ENCODE measurements at places on chromosomes 11 and 22.

DNA sequence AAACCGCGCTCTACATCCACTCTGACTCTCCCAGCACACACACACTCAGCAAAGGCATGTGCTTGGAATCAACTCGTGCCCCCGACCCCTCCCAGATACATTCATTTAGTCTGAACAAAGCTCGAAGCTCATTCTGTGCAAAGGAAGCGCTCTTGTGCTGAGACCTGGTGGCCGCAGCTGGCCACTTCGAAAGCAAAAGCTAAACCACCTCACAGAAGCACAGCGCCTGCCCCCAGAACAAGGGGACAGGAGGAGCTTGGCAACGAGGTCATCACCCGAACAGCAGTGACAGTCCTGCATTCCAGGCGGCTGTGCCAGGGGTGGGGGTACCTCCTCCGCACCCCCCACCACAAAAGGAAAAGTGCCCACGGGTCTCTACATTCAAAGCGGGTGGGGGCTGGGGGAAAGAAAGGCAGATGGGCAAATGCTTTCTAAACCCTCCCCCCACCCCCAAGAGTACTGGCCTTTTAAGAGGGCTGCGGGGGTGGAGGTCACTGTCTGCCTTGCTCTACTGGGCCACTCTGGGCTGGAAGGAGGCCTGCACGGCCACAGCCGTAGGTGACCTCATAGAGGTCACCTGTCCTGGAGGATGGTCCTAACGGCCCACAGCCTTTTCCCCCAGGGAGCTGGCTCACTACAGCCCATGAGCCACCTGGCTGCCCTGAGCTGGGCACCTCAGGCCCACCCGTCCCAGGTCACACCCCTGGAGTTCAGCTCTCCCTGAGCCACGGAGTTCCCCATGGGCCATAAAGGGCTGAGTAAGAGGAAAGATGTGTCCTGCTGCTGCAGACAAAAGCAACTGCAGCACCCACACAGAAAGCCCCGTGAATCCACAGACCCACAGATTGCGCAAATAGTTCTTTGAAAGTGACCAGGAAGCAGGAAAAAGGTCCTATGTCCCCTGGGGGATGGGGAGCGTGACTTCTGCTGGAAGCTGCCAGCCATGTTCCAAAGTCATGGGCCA is 21.3 kb downstream of the CBX7 start:
- no peak for DNase-seq

DNA sequence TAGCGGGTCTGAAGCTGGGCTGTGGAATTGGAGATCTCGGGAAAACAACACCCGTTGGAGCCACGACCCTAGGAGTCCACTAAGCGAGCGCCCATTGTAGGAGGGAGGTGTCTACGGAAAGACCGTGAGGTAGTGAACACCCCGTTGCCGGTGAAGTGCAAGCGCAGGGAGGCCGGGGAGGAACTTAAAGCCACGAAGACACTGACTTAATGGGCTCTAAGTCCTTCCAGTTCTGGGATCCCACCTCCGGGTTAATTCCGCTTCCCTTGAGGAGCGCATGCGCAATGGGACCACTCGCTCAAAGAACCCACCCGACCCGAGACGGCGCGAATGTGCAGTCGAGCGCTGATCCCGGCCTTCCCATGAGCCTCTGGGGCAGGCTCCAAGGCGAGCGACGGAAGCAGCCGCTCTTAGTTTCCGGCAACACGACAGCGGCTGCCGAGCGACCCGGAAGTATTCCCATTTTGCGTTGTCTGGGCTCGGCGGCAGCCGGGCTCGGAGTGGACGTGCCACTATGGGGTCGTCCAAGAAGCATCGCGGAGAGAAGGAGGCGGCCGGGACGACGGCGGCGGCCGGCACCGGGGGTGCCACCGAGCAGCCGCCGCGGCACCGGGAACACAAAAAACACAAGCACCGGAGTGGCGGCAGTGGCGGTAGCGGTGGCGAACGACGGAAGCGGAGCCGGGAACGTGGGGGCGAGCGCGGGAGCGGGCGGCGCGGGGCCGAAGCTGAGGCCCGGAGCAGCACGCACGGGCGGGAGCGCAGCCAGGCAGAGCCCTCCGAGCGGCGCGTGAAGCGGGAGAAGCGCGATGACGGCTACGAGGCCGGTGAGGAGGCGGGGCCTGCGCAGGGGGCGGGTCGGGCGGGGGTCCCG is at the start of gene SART1:
Gene SART1, plus strand, starts transcription at position 468 of the 874 bp plus-strand sequence. Its CDS starts 47 bp downstream, at position 515.
- peak; percentile 100 for DNase-seq

- no peak for DNase-seq
These were observed 1268.9 kb downstream of the BRD1 start for GRCh38 chr22:48558606-48559402.

- DNase-seq = no peak
These were observed 317.8 kb downstream of the MIAT start for GRCh38 chr22:26974914-26975803.

GRCh38 chr11:59112494-59112893 is 5.5 kb downstream of the FAM111B start:
- no peak for DNase-seq

DNA sequence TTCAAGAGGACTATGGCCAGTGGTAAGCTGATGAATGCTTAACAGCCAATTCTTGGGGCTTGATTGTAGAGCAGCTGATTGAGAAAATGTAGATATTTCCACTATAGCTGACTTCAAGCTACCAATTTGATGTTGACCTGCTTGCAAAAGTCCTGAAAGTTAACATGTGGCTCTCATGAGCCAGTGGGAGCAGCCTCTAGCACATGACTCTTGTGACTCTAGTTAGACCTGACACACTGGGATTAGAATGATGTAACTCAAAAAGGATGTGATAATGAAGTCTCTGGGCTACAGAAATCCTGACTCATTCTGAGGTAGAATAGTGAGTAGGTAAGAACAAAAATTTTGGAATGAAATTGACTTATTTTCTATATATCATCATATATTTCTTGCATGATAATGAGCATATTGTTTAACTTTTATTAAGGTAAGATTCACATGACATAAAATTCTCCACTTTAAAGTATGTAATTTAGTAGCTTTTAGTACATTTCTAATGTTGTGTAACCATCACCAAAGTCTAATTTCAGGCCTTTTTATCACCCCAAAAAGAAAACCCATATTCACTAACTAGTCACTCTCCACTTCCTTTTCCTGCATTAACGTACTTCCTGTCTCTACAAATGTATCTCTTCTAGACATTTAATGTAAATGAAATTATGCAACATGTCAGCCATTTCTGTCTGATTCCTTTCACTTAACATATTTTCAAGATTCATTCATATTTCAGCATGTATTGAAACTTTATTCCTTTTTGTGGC is 16.1 kb upstream of the OR52H1 start:
- DNase-seq = peak; percentile 7

DNA sequence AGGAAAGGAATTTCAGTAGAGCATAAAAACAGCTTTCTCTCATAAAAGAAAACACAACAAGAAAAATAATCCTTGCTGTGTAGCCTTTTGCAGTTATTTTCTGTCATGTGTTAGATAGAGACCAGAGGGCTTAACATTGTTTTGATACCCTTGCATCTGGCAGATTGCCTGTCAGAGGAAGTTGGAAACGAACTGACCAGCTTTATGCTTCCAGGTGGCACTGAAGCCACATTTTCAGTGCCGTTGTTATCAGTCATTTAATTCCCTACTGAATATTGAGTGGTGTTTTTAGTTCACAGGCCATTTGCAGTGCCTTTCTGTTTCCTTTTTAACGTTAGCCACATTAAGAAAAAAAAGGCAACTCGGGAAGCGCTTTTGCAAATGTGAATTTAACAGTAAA is 21.5 kb upstream of the RAG2 start:
- DNase-seq = peak; percentile 71
